Activated CD4-positive, alpha-beta T cell treated with anti-CD3 and anti-CD28 coated beads for 36 hours (primary cell): ENCODE measurements at places on chromosomes 16 and 17. TPM values are rescaled to one million over a fixed set of nuclear protein-coding genes. Genes with fewer than 3 reads are reported as not detected.
A peak's percentile ranks its signal among the peaks of the same experiment; 100 is the strongest.

HOXB2 gene
- total RNA-seq: 3.3 TPM

EXOC3L1 gene
- total RNA-seq: not detected

SLX1B gene
- total RNA-seq: 125 TPM

CCL1 gene
- 0.32 TPM for total RNA-seq

CCR7 gene
- 325 TPM for total RNA-seq

DNA sequence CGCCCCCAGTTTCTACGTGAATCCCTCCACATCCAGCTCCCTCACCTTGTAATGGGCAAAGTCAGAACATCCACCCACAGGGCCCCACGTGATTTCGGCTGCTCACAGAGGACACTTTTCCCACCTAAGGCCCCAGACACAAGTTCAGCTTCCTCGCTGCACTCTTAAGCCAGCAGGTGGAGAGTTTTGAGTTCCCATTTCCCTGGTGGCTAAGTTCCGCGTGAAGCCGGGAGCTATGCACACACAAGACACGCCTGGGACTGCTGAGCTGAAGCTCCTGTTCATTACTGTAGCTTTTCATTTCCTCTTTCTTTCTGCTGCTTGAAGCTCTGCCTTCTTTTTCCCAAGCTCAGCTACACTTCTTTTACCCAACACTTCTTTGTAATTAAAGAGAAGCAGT lies 273.8 kb downstream of the NPIPA8 start:
- DNase-seq: no peak

DNA sequence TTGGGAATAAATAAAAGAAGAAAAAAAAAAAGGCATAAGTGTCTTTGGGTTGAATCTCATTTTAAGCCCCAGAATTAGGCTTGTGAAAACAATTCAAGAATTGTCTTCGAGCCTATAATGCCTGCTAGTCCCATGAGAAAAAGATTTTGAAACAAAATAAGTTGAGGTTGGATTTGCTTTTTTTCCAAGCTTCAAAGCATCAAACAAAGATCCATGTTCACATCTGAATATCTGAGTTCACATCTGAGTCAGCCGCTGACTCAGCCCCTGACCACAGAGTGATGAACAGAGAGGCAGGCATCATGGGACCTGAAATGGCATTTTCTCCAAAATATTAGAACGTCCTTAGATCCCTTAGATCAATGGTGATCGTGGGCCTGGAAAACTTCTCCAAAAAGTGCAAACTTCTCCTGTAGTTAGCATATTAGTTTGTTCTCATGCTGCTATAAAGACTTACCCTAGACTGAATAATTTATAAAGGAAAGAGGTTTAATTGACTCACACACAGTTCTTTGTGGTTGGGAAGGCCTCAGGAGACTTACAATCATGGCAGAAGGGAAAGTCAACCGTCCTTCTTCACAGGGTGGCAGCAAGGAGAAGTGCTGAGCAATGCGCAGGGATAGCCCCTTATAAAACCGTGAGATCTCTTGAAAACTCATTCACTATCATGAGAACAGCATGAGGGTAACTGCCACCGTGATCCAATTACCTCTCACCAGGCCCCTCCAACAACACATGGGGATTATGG lies 294.6 kb upstream of the HSBP1 start:
- peak; percentile 26 for DNase-seq

DNA sequence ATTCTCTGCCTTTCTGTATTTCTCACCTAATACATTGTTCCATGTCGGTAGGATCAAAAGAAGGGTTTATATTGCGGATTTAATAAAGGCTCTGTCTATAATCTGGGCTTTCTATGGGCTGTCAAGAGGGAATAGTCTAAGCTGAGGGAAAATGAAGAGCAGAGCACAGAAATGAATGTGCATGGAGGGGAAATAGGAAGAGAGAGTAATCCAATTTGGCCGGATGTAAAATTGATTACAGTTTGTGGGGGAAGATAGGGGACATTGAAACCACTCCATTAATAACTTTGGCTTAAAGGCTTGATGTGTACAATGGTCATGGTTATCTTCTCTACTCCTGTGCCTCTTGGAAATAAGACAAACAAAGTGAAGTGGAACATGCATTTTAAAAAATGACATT lies 334.2 kb upstream of the CDH8 start:
- no peak for DNase-seq

DNA sequence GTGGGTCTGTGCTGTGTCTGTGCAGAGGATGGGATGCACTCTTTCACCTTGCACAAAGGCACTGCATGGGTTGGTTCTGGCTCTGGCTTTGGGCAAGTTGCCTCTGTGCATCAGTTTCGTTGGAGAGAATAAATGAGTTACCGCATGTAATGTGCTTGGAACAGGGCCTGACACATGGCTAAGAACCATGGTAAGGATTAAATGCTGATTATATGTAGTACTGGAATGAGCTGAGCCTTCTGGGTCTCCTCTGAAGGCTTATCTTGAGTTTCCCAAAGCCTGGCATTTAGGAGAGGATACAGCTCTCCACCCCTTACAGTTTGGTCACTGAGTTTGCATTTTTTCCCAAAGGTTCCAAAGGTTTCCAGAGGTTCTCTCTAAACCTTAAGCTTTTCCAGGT lies 69.1 kb downstream of the KSR1 start:
- no peak for DNase-seq

GRCh38 chr17:2062571-2063183 lies 7.8 kb downstream of the HIC1 start:
- DNase-seq: no peak

- no peak for DNase-seq
Measured at GRCh38 chr17:55794725-55795482, 44.1 kb downstream of the PCTP start.

- DNase-seq: peak; percentile 52
Measured at GRCh38 chr17:9644910-9645751, at the start of gene USP43. TSS of gene USP43 (plus strand) at chr17:9645517. CDS start at chr17:9645633, 116 bp downstream.

- DNase-seq: no peak
Measured at GRCh38 chr17:77422104-77422747, 281.5 kb downstream of the SEC14L1 start.

GRCh38 chr16:56298948-56299596 lies 107.8 kb downstream of the GNAO1 start:
- no peak for DNase-seq

DNA sequence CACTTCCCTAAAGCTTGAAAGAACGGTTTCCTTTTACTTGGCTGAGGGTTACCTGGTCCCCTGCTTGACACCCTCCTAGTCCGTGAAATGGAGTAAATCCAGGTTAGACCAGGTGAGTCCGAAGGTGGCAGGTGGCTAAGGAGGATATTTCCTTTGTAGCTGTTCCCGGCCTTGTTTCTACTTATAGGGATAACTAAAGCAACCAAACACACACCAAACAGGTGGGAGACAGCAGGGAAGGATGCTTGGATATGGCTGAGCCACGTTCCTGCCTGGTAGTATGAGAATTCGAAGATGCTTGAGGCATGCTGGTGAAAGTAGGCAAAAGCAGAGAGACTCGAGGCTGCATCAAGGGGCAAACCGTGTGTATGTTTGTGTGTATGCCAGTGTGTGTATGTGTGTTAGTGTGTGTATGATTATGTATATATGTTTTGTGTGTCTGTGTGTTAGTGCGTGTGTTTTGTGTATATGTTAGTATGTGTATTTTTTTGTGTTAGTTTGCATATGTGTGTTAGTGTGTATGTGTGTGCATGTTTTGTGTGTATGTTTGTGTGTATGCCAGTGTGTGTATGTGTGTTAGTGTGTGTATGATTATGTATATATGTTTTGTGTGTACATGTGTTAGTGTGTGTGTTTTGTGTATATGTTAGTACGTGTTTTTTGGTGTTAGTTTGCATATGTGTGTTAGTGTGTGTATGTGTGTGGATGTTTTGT lies 28.9 kb downstream of the RBFOX1 start:
- no peak for DNase-seq
